Kidney epithelial cell (primary cell): ENCODE measurements at places on chromosomes 6 and 20. TPM values are rescaled to one million over a fixed set of nuclear protein-coding genes. Genes with fewer than 3 reads are reported as not detected.

GRCh38 chr20:8385247-8385646 is 253.2 kb downstream of the PLCB1 start:
- DNase-seq: no peak

DNA sequence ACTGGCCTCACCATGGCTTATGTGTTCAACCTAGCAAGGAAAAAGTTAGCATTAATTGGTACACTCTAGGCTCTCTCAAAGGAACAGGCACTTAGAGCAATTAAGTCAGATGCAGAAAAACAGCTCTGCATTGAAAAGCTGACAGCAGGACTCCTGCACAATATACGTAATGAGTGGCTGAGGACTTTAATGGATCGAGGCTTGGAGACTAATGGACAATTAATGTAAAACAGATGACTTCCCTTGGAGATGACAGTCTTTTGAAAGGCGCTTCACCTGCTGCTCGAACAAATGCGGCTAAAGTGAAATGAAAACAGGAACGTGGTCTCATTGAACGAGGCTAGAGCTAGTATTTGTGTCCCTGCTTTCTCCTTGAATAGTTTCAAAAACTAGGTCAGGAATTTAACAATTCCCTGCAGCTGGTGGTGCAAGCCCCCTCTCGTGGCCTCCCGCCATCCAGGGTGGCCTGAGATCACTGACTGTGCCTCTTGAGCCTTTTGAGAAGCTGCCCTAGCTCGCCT is 137.1 kb downstream of the ELOVL4 start:
- no peak for DNase-seq

DNA sequence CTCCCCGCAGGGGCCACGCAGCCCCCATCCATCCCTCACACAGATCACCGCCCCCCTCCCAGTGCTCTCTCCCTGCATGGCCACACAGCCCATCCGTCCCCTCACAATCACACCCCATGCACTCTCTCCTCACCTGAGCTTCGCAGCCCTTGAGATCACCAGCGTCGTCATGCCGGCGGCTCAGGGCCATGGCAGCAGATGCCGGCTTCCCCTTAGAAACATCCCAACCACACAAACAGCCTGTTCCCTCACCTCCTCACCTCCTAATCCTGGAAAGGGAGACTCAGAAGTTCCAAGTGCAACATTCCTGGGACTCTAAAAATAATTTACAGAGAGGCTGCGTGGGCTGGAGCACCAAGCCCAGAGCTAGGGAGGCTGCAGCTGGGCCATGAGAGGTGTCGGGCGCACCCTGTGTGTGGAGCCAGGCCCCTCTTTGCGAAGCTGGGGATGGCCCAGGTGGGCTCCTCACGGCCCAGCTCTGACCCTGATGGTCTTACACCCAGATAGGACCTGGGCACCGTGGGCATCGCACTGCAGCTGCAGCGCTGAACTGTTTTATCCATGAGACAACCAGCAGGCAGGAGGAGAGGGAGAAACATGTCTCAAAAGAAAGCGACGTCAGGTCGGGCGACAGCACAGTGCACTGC is 125.3 kb downstream of the DLL1 start:
- no peak for DNase-seq

DNA sequence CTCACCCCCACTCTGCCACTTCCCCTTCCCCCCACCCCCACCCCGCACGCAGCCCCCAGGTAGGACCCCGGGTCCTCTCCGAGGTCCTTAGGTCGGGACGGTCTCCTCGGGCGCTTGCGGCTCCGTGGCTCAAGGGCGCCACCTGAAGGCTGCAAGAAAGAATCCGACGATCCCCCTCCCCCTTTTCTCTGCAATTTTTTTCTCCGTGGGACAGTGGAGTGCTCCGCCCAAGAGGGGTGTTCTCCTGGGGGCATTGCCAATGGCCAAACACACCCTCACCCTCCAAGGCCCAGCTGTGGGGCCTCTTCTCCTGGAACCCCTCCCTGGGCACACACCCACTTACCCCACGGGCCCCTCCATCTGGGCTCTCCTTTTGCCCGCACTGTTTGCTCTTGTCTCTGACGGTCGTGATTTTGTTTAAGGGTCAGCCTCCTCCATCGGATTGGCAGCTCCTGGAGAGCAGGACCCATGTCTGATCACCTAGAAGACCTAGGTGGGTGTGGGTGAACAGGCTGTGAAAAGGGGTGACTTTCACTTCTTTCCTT is 1.1 kb upstream of the TMEM74B start:
- DNase-seq: no peak

GRCh38 chr20:15827628-15828027 is 745.6 kb downstream of the KIF16B start:
- no peak for DNase-seq

- peak; percentile 19 for DNase-seq
These were observed 129.7 kb upstream of the AHI1 start for GRCh38 chr6:135627092-135627715.

- DNase-seq: no peak
These were observed 127.3 kb upstream of the MTHFD1L start for GRCh38 chr6:150738092-150738629.

DNA sequence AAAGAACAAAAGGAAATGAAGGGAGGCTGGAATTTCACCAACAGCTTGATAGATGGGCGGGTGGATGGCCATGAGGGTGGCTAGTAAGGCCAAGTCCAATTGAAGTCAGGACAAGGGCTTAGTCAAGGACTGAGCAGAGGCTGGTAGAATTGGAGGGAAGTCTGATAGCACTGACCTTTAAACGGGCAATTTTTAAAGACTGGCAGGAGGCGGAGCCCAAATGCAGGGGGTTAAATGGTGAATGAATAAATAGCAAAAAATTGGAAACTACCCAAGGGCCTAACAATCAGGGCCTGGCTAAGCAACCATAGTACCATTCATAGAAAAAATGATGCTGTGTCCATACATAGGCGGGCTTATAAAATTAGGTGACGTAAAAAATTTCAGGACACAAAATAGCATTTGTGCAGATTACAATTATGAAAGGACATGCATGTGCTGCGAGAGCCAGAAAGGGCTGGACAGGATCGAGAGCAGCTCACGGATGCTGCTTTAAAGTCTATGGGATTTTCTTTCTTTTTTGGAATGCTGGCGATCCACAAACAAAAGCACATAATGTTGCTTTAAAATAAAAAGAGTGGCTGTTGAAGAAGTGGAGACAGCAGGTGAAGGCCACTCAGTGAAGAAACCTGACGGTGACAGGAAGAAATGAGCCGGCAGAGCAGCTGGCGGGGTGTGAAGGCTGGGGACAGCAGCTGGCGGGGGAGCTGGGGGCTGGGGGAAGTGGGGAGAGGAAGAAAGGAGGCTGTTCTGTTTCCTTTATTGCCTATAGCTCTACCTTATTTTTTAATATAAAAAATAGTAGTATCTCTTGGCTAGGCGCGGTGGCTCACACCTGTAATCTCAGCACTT is 42.8 kb upstream of the TAF8 start:
- no peak for DNase-seq

DNA sequence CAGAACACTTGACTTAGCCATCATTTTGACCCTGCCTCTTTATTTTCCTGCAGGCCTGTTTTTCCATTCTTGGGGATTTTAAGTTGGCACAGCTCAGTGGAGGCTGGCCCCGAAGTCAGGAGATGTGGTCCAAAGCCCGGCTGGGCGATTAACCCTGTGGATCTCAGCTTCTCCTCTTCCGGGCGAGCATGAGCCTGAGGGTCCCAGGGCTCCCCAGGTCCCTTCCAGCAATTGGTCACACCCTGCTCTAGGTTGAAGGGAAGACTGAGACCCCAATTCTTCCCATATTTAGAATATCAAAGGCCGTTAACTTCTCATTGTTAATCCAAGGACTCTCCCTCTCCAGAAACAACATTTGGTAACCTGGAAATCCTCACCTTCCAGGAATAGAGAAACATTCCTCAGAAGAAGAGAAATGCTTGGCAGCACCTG is 2.3 kb downstream of the THBS2 start:
- no peak for DNase-seq

DNA sequence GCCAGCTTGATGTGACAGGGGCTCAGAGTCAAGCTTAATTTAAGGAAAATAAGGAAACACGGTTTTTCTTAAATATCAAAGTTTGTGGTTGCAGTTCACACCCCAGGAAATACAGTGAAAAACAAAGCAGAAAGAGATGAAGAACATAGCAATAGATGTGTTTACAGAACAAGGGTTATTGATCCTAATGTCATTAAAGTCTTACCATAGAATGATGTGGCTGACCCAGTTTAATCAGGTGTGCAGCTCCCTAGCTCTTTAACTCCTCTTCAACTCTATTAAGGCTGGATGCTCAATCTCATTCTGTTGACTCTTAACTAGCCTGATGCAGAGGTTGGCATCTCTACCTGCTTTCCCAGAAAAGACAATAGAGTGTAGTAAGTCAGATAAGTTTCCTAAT is 7.5 kb upstream of the GTF3C6 start:
- no peak for DNase-seq

GRCh38 chr6:90186026-90186425 is 110.6 kb downstream of the BACH2 start:
- DNase-seq: no peak

- DNase-seq: no peak
These were observed 28.8 kb downstream of the MTHFD1L start for GRCh38 chr6:150894191-150894744.

DNA sequence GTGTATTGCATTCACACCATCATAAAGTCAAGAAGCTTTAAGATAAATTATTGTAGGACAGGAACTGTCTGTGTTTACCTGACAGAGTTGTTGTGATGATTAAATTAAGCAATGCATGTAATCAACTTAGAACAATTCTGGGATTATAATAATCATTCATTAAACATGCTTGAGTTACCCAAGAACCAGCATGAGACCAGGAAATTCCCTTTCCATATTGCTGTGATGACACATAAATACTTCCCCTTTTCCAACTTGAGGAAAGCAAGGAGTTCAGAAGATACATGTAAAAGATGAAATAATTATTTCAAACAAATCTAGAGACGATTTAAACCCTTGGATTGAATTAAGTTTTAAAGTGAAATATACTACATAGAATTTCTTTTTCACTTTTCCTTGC is 404.4 kb downstream of the GJA1 start:
- DNase-seq: no peak

- DNase-seq: no peak
These were observed 33.8 kb downstream of the STX7 start for GRCh38 chr6:132479131-132479530.

DNA sequence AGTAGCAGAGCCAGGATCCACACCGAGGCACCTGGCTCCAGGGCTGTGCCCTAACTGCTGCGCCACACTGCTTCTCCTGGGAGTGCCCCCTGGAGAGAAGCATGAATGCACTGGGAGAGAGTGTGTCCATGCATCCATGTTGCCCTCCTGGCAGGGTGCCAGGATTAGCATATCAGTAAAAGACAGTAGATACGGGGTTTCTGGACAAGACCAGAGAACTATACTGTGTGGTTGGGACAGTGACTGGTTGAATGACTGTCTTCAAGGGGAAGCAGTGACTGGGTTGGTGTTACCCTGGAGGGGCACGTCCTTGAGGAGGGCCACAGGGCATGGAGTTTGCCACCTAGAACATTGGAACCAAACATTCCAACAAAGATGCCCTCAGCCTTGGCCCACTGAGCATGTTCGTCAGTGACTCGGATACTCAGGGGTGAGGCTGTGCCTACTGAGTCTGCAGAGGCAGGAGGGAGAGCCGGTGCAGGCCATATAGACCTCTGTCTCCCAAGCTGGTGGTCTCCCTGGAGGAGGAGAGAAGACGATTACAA is 288.8 kb downstream of the CDC5L start:
- no peak for DNase-seq

DNA sequence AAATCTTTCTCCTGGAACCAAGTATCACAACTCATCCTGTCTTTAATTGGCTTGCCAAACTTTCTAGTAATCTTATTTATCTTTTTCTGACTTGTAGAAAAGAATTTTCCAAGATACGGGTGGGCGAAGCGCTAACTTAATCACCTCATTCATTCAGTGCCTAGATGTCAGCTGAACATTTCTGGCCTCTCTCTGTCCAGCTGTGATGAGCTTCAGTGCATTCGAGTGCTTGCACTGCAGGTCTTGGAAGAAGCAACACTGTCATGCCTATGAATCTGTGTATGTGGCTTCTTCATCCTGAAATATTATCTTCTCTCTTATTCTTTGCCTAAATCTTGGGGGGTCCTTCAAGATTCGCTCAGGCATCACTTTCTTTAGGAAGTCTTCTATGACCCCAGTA is 16.3 kb upstream of the ENPP1 start:
- DNase-seq: no peak

The BTN2A1 gene
- 11.8 and 17.5 TPM in 2 replicates for total RNA-seq

The CFAP206 gene
- 0.07 and 0.25 TPM in 2 replicates for total RNA-seq

The RPP40 gene
- 10.6 and 16.0 TPM in 2 replicates for total RNA-seq

The AVP gene
- not detected in 2 replicates for total RNA-seq

The GPLD1 gene
- 1.8 and 3.0 TPM in 2 replicates for total RNA-seq

The CALHM5 gene
- 0.21 and 0.34 TPM in 2 replicates for total RNA-seq
